ENCODE measurements at places on chromosomes 3 and 15.

GRCh38 chr3:104825116-104825515 is 541.6 kb upstream of the ALCAM start:
- no peak for DNase-seq

GRCh38 chr3:132904-133303 is 63.7 kb upstream of the CHL1 start:
- no peak for DNase-seq

- no peak for DNase-seq
These were observed at the start of gene MEGF11 for GRCh38 chr15:66253418-66254088. Gene MEGF11, minus strand, starts transcription at chr15:66253750. Its CDS starts 125,347 bp downstream, at chr15:66128403.

GRCh38 chr15:24146251-24146650 is 459.1 kb upstream of the NDN start:
- no peak for DNase-seq

- DNase-seq = no peak
These were observed 1035.9 kb downstream of the PLOD2 start for GRCh38 chr3:145124900-145125678.

DNA sequence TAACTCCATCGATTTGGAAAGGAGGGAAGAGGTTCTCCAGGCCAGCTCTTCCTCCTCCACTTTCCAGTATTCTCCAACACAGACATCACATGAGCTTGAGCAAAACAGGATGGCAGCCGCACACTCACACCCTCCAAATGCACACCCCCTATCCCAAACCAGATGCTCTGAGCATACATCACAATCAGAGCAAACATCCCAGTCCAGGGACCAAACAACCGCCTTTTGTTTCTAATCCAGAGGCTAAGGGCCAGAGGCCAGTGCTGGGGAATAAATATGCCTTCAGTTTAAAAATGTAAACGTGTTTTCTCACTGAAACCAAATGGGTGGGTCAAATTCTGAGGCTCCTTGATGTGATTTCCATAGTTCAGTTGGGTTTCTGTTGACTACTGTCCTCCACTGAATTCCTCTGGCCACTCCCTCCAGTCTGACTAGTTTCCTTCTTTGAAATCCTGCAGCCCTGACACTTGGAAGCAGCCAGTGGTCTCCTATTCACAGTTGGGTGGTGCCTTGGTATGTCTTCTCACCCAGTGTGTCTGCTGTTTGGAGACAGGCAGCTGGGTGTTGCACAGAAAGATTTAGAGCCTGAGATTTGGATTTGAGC is 19.2 kb upstream of the MFGE8 start:
- DNase-seq = no peak

GRCh38 chr15:66459818-66460615 is 37.5 kb downstream of the SNAPC5 start:
- DNase-seq = no peak

GRCh38 chr3:57696801-57697321 is 4.0 kb upstream of the DENND6A start:
- DNase-seq = no peak

- DNase-seq = no peak
These were observed 117.1 kb upstream of the MRPS22 start for GRCh38 chr3:139226731-139227130.

DNA sequence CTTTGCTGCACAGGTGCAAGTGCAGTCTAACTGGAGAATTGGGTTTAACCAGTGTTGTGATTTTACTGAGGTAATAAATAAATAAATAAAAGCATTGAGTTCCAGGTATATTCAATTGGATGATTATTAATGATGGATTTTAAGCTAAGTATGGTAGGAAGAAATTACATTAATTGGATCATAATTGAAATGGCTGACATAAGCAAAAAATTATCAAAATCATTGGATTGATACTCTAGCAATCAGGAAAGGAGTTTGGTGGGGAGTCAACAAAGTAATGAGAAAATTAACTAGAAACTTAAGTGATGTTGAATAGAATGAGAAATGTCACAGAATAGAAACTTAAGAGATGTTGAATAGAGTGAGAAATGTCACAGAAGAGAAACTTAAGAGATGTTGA is 981.9 kb downstream of the SI start:
- no peak for DNase-seq

DNA sequence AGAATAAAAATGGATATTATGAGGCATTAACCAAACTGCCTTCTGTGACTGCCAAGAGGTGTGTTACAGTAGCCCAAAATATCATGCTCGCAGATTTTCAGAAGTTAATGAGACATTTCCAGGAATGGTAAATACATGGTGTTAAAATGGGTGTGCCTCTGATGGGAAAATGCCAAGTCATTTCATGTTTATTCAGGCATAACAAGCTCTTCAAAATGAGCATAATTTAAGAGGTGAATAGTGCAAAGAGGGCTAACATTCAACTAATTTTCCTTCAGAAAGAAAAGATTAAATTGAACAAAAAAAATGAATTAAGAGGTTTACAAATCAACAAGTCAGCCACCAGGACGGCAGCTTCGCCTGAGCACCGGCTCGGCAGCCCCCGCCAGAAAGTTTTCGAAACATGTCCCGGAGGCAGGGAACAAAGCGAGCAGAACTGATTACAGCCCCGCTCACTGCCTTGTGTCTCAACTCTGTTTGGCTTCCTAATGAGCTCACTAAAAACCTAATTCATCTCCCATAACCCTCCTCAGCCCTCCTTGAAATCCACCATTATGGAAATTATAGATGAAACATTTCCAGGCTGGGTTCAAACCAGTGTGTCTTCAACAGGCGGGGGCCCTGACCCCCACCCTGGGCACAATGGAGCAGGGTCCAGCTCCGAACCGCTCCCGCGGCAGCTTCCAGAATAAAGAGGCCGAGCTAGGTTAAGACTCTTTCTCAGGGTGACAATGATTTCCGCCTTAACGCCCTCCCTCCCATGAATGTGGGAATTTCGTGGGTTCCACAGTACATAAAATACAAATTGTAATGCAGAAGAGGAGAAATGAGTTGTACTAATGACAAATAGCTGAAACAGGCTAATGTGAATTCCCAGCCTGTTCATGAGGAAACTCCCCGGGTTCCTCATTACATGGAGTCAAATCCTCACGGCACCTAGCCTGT is 43.9 kb downstream of the MEIS2 start:
- no peak for DNase-seq

DNA sequence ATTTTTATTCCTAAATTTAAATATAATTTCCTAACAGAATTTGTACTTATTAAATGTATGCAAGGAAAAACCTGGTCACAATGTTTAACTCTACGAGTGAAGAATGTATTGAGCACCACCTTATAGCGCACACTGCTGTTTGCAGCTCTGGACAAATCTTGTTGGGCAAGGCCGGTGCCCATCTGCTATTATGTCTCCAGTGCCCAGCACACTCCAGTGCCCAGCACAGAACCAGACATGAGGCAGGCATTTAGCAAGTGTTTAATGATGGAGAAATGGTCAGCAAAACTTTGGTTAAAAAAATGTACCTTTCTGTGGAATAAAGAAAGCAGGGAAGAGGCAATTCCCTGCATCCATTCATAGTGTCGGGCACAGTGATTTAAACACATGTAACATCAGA is 254.7 kb upstream of the TRIM42 start:
- DNase-seq = no peak

DNA sequence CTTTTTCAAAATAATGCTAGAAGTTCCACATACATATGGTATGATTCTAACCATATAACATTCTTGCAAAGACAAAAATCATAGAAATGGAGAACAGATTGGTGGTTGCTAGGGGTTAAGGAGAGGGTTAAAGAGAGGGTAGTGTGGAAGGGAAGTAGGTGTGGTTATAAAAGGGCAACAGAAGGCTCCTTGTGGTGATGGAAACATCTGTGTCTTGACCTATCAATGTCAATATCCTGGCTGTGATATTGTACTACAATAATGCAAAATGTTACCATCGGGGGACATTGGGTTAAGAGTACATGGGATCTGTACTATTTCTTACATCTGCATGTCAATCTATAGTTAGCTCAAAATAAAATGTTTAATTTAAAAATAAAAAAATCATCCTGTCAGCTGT is 67.8 kb upstream of the FSIP1 start:
- DNase-seq = no peak

DNA sequence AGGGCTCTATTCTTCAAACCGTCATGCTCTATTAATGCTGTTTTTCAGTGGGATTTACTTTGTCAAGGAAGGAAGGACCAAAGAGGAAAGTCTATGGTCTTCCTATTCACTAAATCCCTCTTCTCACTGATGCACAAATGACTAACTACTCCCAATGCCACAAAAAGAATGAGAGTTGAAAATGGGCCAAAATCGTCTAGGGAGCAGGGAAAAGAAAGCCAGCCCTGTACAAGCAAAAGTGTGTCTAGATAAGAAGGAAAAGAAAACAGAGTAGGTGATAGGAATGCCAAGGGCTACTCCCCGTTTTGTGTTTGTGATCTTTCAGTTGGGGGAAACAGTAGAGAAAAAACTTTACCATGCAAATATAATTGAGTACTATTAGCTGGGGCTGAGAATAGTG is 97.2 kb upstream of the TMCO5A start:
- no peak for DNase-seq

GRCh38 chr3:162376761-162377160 is 880.2 kb downstream of the OTOL1 start:
- DNase-seq = no peak

DNA sequence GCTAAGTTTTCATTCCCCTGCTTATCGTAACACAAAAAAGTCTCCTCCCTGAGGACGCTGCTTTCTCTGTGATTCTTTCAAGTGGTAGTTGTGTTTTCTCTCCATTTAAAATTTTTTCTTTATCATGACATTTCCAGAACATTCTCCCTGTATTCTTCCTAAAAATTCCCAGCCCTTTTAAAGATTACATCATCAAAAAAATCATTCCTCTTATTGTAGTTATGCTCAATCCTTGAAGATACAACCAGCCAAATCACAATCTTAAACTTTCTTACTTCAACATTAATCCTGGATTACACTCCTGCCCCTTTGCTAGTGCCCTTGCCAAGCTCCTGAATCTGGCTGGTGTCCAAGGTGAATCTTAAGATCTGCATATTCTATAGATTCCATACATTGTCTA is 163.7 kb upstream of the CBLB start:
- no peak for DNase-seq

- DNase-seq = no peak
These were observed 11.7 kb downstream of the PLCB2 start for GRCh38 chr15:40295877-40296560.

DNA sequence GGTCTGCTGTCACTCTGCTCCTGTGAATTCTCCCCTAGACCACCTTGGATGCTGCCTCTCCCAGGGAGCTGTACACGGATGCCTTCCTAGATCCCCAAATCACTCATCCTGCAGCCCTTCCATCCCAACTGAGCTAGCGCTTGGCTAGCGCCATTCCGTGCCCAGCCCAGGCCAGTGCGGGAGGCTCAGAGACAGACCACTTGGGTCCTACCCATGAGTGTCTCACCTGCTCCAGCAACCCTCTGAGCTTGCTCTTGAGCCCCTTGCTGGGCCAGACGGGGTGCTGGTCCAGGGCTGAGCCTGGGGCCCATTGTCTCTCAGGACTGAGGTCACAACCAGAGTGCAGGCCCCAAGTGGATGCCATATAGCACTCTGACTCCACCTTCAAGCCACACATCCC is 17.7 kb downstream of the SH2D7 start:
- no peak for DNase-seq

DNA sequence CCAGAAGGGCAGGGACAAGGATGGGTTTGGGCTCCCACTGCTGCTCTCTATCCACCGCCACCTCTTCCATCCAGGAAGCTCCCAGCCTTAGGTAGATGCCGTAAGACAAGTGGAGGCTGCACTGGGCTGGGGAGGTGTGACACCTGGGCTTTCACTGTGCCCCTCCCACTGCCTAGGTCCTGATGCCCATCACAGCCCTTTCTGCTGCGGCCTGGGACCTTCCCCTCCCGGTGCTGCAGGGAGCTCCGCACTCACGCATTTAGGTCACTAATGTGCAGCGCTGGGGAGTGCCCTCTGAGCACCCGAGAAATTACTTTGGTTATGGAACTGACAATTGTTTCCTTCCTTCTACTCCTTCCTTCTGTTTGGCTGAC is 850 bp downstream of the LTF start:
- DNase-seq = no peak

- DNase-seq = no peak
These were observed 16.8 kb downstream of the C3orf20 start for GRCh38 chr3:14691719-14692118.

- DNase-seq = no peak
These were observed 132.6 kb upstream of the MEF2A start for GRCh38 chr15:99433026-99433756.

DNA sequence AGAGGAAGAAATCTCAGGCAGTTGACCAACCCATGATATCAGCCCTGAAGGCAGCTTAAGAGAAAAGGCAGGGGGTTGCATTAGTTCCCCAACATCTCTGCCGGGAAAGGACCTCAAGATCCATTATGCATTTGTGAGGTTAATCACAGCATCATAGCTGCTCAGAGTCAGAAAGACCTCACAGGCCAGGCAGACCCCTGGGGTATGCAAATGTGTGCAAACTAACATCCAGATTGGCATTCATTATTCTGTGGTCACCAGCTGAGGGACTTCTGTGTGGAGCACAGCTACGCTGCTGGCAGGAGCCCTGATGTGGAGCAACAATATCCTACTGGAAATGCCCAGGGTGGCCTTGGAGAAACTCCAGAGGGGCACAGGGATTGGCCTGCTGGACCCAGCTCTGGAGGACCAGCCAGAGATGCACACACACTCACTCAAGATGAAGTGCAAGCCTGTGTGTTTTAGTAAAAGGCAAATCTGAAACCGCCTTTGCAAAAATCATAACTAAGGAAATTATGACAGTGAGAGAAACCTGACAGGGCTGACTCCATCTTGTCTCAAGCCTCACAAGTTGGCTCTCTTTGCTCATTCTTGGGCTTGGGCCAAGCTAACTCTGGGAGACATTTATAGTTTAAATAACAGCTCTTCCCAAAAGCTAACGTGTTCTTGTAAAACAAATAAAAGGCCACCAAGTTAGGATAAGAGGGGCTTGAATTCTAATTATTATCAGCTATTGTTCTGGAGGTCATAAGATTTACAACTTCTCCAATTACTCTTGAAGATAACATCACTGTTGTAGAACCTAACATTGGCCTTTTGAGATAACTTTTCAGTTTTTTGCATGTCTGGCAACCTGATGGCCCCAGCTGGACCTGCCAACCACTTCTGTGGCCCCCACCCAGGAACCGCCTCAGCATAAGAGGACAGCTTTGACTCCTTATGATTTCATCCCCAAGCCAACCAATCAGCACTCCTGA is 257.1 kb downstream of the UACA start:
- no peak for DNase-seq

DNA sequence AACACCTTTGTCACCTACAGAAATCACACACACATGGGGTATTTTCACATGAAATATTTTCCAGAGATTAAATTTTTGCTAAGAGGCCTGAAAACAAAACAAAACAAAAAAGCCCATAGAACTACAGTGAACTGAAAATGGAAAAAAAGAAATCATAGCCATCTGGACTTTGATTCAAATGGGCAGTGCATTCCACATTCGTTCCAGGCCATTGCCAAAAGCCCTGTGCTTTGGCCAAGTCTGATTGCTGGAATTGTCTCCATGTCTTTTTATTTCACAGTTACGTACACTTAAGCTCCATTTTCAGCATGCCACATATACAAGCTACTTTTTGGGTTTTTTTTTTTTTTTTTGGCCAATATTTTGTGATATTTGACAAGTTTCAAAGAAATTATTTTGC is 47.1 kb downstream of the TFG start:
- no peak for DNase-seq

GRCh38 chr3:16243706-16244490 is 20.8 kb downstream of the DPH3 start:
- no peak for DNase-seq

GRCh38 chr15:68080783-68081182 is 26.7 kb downstream of the PIAS1 start:
- DNase-seq = no peak
